CD4-positive, alpha-beta memory T cell (primary cell): ENCODE measurements at places on chromosomes 13 and 19. TPM values are rescaled to one million over a fixed set of nuclear protein-coding genes. Genes with fewer than 3 reads are reported as not detected.

DNA sequence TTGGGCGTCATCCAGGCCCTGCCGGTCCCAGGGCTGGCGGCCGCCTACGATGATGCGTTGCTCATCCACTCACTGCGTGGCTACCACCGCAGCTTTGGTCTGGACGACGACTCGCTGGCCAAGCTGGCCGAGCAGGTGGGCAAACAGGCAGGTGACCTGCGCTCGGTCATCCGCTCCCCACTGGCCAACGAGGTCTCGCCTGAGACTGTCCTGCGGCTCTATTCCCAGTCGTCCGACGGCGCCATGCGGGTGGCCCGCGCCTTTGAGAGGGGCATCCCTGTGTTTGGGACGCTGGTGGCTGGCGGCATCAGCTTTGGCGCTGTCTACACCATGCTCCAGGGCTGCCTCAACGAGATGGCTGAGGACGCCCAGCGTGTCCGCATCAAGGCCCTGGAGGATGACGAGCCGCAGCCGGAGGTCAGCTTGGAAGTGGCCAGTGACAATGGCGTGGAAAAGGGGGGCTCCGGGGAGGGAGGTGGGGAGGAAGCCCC is 3.5 kb downstream of the IRGC start:
- no peaks in the 10 kb centered on the region for H3K36me3 ChIP-seq
- no peak for DNase-seq
- no peak overlapping the region for H3K4me3 ChIP-seq
- H3K4me1 ChIP-seq = no peaks in the 10 kb centered on the region
- no peak overlapping the region for H3K27ac ChIP-seq

CRX gene
- not detected for polyA plus RNA-seq

DNA sequence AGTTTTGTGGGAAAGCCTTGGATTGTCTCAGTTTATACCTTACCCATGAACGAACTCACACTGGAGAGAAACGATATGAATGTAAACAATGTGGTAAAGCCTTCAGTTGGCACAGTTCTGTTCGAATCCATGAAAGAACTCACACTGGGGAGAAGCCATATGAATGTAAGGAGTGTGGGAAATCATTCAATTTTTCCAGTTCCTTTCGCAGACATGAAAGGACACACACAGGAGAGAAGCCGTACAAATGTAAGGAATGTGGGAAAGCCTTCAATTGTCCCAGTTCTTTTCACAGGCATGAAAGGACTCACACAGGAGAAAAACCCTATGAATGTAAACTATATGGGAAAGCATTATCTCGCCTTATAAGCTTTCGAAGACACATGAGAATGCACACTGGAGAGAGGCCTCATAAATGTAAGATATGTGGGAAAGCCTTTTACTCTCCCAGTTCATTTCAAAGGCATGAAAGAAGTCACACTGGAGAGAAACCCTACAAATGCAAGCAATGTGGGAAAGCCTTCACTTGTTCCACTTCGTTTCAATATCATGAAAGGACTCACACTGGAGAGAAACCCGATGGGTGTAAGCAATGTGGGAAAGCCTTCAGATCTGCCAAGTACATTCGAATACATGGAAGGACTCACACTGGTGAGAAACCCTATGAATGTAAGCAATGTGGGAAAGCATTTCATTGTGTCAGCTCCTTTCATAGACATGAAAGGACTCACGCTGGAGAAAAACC is 7.5 kb upstream of the ZNF440 start:
- H3K27me3 ChIP-seq = no peaks in the 10 kb centered on the region
- no peak for DNase-seq
- no peaks in the 10 kb centered on the region for H3K36me3 ChIP-seq
- no peaks in the 10 kb centered on the region for H3K4me1 ChIP-seq

- no peak overlapping the region for H3K4me3 ChIP-seq
- no peak overlapping the region for H3K27ac ChIP-seq
- DNase-seq = no peak
- H3K27me3 ChIP-seq = no peaks in the 10 kb centered on the region
- H3K36me3 ChIP-seq = peaks cover 54% of the 10 kb centered on the region
- no peaks in the 10 kb centered on the region for H3K4me1 ChIP-seq
These were observed 113.2 kb upstream of the MCF2L start for GRCh38 chr13:112855859-112856258.

GRCh38 chr19:49492573-49493405 is 3.4 kb upstream of the RPS11 start:
- peaks cover 65% of the 10 kb centered on the region for H3K4me1 ChIP-seq
- no peak overlapping the region for H3K4me3 ChIP-seq
- H3K36me3 ChIP-seq = peaks cover 47% of the 10 kb centered on the region
- DNase-seq = peak; percentile 39
- peak overlapping the region; percentile 29 for H3K27ac ChIP-seq

BRME1 gene
- 0.35 TPM for polyA plus RNA-seq

DNA sequence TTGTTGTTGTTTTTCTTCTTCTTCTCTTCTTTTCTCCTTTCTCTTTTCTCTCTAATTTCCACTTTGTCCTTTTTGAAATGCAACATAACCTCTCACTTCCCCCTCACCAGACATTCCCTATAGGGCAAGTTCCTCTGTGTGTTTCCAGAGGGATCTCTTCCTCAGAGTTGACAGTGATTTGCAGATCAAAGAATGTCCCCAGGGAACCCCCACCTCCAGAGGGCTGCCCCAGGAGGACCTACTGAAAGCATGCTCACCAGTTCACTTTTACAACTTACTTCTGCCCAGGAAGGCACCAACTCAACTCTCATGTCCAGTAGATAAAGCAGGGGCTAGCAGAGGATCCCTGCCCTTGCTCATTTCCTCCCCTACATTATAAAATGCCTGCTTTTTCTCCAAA is 1648.0 kb downstream of the PCDH9 start:
- no peaks in the 10 kb centered on the region for H3K4me1 ChIP-seq
- no peak overlapping the region for H3K4me3 ChIP-seq
- no peak overlapping the region for H3K27ac ChIP-seq
- H3K36me3 ChIP-seq = no peaks in the 10 kb centered on the region

DNA sequence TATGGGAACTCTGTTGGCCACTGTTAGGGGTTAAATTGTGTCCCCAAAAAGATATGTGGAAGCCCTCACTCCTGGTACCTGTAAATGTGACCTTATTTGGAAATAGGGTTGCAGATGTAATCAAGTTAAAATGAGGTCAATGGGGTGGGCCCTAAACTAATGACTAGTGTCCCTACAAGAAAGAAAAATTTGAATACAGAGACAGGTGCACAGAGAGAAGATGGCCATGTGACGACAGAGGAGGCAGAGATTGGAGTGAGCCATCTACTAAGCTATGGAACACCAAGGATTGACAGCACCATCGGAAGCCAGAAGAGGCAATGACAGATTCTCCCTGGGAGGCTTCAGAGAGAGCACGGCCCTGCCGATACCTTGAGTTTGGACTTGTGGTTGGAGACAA is 16.5 kb downstream of the POU2F2 start:
- no peak for DNase-seq
- H3K36me3 ChIP-seq = peaks cover 19% of the 10 kb centered on the region
- H3K27me3 ChIP-seq = no peaks in the 10 kb centered on the region
- H3K27ac ChIP-seq = no peak overlapping the region
- no peak overlapping the region for H3K4me3 ChIP-seq
- peaks cover under 1% of the 10 kb centered on the region for H3K4me1 ChIP-seq

GRCh38 chr19:2302319-2303210 is 5.4 kb downstream of the LINGO3 start:
- no peak overlapping the region for H3K27ac ChIP-seq
- H3K36me3 ChIP-seq = no peaks in the 10 kb centered on the region
- no peak overlapping the region for H3K4me3 ChIP-seq
- peak; percentile 21 for DNase-seq
- H3K27me3 ChIP-seq = peaks cover 19% of the 10 kb centered on the region
- H3K4me1 ChIP-seq = peaks cover 9% of the 10 kb centered on the region

SLC44A2 gene
- 195 TPM for polyA plus RNA-seq
